ENCODE measurements at places on chromosomes 4 and X.

DNA sequence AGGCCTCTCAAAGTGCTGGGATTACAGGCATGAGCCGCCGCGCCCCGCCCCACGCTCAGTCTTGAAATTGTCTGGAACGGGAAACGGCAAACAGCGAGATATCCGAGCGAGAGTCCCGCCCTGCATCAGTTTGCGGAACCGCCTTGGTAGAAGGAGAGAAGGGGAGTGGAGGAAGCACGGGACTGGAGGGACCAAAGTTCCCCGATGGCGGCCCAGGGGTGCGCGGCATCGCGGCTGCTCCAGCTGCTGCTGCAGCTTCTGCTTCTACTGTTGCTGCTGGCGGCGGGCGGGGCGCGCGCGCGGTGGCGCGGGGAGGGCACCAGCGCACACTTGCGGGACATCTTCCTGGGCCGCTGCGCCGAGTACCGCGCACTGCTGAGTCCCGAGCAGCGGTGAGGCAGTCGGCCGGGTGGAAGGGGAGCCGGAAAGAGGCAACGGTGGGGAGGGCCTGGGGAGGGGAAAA is at the start of gene BST1:
TSS of gene BST1 (plus strand) at position 125 of the 463 bp plus-strand sequence. CDS start at position 205, 80 bp downstream.
- peak; percentile 71 for DNase-seq

- DNase-seq, result no peak
Observed at GRCh38 chr4:17058536-17058915, 160.1 kb upstream of the LDB2 start.

DNA sequence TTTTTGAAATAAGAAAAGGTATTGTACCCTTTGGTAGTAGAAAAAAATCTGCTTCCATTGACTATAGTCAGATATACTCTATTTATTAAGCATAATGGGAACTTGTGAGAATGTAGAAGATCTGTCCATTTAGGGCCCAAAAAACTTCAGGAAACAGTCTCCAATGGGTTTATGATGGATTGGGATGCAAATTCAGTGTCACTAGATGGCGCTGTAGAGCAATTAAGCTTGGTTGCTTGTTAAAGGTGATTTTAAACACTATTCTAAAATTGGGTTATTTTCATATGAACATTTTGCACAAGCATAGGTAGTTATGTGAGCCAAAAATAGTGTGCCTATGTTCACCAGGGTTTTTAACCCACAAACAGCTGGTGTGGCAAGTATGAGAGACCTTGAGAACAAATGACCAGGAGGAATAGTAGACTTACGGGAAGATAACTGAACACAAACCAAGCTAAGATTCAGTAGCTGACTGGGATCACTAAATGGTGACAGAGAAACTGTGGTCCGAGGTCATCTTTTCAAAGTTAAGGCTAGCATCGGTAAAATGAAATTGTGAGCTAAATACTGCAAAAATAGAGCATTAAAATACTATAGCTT is 80.3 kb upstream of the LSM6 start:
- peak; percentile 59 for DNase-seq

DNA sequence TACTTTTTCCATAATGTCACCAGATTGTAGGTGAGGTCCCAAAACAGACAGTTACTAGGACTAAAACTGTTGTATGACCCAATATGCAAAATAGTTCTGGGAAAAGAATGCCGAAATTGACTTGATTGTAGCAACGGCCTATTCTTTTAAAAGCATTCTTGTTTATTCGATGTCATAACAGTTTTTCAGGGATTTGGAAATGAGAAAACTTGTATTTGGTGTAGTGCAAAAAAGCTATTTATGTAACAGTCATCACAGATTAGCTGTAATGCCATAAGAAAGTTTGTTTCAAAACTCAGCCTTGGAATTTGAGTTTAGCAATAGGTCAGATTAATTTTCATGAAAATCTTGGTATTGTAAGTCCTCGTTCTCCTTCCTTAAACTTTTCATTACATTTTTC is 69.2 kb upstream of the DIAPH2 start:
- no peak for DNase-seq

GRCh38 chr4:83852085-83852451 is 316.2 kb downstream of the GPAT3 start:
- DNase-seq, result peak; percentile 70

DNA sequence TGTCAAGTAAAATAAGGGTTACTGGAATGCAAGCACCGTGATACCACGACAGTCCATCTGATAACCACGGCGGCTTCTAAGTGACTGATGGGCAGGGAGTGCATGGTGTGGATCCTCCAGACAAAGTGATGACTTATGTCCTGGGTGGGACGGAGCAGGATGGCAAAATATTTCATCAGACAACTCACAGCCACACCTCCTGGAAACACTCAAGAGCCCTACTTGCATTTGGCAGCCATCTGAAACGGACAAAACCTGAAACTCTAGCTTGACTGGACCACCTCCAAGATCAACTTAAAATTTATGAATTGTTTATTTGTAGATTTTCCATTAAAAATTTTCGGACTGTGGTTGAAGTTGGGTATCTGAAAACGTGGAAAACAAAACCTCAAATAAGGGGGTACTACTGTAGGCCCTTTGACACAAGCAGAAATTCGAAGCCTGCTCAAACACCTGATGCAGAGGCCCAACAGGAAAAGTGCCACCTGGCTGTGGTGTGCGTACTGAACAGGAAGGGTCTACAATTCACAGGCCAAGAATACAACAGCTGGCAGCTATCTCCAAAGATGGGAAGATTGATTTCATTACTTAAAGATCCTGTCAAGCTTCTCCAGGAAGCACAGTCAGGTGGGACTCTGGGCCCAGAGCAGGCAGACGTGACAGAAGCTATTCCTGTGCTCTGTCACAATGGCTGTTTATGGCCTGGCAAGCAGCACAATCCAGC is 26.0 kb downstream of the LRIT3 start:
- no peak for DNase-seq

- DNase-seq, result no peak
Observed at GRCh38 chr4:87807402-87807801, 8.0 kb downstream of the IBSP start.

DNA sequence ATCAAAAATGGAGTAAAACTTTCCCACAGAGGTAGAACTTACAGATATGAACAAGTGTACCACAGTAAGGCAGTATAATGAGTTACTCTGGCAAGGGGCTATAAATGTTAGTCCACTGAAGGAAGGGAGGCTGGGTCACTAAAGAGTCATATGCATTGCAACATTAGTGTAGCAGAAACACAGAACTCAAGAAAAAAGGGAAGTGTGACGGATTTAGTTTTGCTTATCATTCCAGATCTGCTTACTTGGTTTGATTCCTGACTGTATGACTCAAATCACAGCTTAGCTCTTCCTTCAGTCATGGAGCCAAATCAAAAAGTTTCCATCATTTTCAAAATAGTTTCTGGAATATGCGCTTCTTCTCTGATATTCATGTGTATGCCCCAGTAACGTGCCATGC is 148.7 kb downstream of the FSTL5 start:
- peak; percentile 5 for DNase-seq

DNA sequence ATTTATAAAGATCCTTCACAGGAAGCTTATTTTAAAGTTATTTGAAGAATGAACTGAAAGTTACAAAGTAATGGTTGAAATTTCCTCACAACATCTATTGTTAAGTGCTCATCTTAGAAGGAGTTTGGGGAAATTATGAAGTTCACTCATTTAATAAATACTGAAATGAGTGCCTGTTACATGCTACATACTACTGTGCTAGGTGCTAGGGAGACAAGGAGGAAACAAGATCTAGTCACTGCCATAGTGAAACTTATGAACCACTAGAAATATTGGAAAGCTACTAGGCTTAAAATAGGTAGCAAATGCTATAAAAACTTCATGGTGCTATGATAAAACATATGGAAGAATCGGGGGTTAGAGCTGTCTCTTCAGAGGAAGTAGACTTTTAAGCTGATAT is 97.1 kb downstream of the JADE1 start:
- DNase-seq, result no peak

GRCh38 chr4:26992657-26993361 is 132.2 kb downstream of the STIM2 start:
- DNase-seq, result peak; percentile 78

- no peak for DNase-seq
Observed at GRCh38 chrX:8049827-8050226, 121.2 kb downstream of the VCX2 start.

DNA sequence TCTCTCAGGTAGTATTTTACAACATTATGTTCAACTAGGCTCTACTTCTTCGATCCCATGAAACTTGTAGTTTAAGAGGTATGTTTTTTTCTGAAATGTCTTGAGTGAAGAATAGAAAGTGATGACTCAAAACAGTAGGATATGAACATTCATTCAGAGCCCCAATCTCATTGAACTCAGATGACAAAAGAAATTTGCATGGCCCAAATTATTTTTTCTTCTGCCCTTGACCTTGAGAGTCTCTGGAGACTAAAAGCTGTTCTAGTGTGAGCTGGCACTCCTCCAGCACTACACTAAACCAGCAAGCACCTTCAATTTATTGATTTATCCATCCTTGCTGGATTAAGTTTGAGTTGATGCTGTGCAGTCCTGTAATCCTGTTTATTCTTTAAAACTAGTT is 4.0 kb downstream of the DCLK2 start:
- DNase-seq, result no peak

DNA sequence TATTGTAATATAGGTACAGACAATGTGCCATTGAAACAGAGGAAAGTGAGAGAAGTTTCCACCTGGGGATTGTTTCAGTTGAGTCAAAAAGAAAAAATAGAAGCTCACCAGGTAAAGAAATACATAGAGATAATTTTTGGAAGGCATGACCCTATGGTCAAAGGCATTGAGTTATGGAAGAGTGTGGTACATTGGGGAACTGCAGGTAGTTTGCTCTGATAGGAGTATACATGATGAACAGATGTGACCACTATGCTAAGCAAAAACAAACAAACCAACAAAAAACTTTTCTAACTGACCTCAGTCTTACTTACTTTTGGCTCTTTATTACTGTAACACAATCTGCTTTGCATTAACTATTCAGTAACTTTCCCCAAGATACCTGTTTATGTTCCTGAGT is 85.9 kb downstream of the UGT8 start:
- no peak for DNase-seq

- no peak for DNase-seq
Observed at GRCh38 chrX:12307961-12308360, 169.7 kb downstream of the FRMPD4 start.

- DNase-seq, result no peak
Observed at GRCh38 chr4:121062521-121062920, 9.8 kb downstream of the NDNF start.

- peak; percentile 54 for DNase-seq
Observed at GRCh38 chr4:140176735-140177134, 22.8 kb upstream of the MAML3 start.

DNA sequence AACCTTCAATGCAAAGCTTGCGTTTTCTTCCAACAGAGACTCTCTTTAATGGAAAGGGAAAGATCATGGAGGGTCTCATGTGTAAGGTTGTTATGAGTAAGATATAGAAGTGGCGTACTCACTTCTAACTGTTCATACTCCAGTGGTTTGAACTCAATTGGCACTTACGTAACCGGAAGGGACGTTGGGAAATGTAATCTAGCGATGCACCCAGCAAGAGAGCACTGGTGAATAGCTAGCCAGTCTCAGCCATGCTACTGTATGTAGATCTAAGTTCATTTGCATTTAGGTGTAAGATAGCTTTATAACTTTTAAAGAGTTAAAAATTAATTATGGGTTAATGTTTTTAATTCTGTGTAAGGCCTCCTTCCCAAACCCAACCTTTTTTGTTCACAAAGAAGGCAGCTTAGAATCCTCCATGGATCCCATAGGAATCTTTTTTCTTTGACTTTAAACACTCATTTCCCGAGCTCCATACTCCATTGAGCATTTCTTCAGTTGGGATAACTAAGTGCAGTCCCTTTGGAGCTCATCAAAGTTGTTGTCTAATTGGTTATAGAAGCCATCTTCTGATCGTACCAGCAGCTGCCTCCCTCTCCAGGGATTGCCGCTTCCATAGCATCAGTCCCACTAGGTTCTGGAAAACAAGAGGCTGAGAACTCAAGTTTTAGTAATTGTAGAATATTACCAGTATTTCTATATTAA is 191.1 kb downstream of the RAPGEF2 start:
- no peak for DNase-seq

DNA sequence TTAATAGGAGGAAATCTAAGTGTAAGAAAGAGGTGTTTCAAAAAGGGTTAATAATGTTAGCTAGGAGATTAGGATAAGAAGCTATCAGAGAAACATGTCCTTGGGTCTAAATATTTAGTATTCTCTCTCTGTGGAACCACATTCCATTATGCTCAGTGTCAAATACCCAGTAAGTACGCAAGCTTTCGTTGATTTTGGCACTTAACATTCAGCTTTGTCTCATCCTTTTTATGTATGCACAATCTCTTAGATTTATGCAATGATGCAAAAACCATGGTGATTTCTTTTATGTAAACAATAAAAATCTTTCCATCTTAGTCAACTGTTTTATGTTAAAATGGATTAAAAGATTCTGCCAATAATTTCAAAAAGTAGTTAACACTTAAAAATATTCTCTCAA is 129.2 kb downstream of the KLHL13 start:
- no peak for DNase-seq

GRCh38 chr4:8646296-8647093 is 53.9 kb downstream of the CPZ start:
- DNase-seq, result no peak

DNA sequence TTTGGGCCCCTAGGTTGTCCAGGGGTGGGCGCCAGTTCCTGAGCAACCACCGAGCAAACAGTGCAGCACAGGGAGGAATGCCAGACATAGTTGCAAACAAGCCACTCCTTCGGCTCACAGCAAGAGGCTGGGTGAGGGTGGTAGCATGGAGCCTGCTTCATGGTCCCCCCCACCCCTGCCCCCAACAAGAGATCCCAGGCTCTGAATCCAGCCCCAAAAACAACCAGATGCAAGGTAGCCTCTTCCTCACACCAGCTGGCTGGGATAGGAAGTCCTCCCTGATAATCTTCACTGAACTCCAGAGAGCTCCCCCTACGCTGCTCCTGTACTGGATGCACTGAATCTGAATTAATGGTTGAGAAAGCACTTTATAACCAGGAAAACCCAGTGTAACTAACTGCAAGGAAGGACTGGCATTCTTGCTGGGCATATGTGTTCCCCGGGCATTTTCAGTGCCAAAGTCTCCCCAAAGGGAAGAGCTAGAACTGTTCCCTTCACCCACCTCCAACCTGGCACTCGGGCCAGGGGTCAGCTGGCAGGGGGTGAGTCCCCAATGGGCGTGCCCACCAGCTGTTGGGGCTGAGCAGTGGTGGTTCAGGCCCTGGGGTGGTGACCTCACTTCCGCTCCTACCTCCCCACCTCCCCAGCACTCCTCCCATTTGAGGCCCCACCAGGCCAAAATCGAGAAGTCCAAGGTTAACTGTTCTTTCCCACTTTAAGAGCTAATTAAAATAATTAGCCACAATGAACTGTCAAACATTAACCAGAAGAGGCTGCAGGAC is 1.5 kb downstream of the ELF4 start:
- no peak for DNase-seq

GRCh38 chr4:80221161-80221560 is 23.9 kb downstream of the PRDM8 start:
- no peak for DNase-seq

DNA sequence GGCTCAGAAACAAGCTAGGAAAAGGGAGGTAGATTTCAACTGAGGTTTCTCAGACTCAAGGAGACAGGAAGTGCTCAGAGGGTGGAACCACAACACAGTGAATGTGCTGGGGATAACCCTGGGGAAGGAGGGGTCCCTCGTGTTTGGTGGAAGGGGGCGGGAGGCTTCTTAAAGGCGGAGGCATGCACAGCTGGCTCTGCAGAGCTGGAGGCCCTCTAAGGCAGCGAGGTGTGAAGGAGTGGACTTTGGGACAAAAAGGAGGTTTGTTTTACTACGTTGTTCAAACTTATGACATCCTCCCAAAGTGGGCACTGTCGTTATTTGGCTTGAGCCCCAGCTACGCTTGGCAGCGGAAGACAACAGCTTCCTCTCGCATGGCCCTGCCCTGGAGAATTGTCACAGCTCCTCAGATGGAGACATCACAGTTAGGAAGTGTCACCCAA is 21.7 kb upstream of the MTM1 start:
- no peak for DNase-seq

GRCh38 chr4:74874753-74875367 is 58.1 kb upstream of the PARM1 start:
- DNase-seq, result peak; percentile 58

All from brain microvascular endothelial cell (primary cell).